ENCODE measurements at places on chromosomes 3 and 15.

- DNase-seq: no peak
Measured at GRCh38 chr3:8652324-8652987, 7.9 kb upstream of the SSUH2 start.

- DNase-seq: no peak
Measured at GRCh38 chr15:47565949-47566348, 151.4 kb upstream of the SEMA6D start.

DNA sequence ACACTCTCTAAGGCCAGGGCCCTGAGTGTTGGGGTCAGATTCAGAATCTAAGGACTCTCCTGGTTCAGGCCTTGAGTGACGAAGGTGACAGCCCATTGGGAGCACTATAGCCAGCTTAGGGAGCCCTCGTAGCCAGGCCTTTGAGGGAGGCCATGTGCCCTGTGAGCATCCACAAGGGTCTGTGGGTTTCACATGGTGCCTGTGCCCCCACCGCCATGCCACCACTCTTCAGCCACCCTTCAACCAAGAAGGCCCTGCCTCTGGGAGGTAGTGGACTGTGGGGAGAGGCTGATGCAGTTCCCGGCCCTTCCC is 37.5 kb downstream of the TSPAN3 start:
- DNase-seq: no peak

DNA sequence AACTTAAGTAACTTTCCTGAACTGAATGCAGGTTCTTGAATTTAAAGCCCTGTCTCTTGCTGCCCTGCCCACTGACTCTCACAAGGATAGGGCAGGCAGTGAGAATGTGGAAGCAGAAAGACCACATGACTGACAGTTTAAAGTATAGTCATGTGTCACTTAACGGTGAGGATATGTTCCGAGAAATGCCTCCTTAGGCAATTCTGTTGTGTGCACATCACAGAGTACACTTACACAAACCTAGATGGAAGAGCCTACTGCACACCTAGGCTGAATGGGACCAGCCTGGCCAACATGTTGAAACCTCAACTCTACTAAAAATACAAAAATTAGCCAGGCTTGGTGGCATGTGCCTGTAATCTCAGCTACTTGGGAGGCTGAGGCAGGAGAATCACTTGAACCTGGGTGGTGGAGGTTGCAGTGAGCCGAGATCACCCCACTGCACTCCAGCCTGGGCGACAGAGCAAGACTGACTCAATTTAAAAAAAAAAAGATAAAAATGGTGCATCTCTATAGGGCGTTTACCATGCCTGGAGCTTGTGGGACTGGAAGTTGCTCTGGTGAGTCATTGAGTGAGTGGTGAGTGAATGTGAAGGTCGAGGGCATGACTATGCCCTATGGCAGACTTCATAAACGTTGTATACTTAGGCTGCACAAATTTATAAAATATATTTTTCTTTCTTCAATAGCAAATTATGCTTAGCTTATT is 18.9 kb upstream of the COPG1 start:
- peak; percentile 52 for DNase-seq

DNA sequence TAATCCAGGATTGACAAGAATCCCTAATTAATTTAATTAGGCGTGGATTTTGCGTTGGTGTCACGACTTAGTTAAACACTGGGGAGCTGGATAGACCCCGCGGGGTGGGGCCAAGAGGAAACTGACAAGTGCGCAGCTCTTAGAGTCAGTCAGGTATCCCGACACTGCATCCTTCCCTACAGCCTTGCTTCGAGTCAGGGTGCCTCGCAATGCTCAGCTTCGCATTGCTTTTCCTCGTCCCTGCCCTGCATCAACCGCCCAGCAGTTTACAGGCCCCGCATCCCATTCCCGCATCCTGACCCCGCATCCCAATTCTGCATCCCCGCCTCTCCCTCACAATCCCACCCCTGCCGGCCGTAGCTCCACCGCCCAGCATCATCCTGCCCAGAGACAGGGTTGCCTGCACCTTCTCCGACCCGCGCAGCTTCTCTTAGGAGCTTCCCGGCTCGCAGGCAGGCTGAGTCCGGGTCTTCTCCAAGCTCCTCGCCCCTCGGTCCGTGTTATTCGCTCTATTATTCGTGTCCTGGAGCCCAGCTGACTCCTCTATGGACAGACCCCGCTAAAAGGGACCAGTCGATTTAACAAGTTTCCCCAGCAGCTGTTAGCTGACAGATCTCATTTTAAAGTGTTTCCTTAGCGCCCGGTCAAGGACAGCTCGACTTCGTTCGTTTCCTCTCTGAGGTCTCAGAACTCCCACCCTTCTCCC is 699 bp upstream of the SHOX2 start:
- no peak for DNase-seq

- no peak for DNase-seq
Measured at GRCh38 chr3:187943677-187944389, 198.6 kb upstream of the BCL6 start.

DNA sequence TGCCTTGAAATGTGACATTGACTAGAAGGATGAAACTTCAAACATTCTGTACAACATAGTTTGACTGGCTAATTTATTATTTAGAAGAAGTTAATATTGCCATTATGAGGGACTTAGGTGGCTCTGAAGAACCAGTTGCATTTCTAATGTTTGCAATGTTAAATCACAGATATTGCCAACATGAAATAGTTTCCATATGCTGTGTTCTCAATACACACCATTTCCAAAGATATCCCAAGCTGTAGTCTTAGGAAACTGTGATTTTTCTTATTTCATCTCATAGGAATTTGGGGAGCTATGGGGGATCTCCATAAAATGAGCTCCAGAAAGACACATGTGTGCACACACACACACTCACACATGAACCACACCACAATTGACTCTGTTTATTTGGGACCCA is 36.3 kb downstream of the ALG1L2 start:
- DNase-seq: no peak

DNA sequence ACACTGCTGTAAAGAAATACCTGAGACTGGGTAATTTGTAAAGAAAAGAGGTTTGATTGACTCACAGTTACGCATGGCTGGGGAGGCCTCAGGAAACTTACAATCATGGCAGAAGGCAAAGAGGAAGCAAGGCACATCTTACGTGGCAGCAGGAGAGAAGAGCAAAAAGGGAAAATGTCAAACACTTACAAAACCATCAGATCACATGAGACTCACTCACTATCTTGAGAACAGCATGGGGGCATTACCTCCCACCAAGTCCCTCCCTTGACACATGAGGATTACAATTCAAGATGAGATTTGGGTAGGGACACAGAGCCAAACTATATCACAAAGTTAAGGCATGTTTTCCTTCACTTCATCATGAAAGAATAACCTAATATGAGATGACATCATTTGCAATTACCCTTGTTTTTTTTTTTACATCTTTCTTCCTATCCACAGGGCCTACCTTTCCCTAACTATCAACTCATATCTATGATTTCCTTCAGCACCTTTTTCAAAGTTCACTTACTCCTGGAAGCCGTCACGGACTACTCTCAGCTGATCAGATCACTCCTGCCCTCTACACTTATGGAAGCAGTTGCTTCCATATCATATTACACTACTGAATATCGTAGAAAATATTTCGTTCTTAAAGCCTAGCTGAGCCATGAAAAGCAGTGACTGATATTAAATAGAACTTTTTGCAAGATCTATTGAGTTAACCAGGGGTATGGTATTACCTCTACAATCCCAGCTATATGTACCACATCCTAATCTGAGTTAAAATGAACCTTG is 25.5 kb upstream of the ATP8B4 start:
- DNase-seq: no peak

DNA sequence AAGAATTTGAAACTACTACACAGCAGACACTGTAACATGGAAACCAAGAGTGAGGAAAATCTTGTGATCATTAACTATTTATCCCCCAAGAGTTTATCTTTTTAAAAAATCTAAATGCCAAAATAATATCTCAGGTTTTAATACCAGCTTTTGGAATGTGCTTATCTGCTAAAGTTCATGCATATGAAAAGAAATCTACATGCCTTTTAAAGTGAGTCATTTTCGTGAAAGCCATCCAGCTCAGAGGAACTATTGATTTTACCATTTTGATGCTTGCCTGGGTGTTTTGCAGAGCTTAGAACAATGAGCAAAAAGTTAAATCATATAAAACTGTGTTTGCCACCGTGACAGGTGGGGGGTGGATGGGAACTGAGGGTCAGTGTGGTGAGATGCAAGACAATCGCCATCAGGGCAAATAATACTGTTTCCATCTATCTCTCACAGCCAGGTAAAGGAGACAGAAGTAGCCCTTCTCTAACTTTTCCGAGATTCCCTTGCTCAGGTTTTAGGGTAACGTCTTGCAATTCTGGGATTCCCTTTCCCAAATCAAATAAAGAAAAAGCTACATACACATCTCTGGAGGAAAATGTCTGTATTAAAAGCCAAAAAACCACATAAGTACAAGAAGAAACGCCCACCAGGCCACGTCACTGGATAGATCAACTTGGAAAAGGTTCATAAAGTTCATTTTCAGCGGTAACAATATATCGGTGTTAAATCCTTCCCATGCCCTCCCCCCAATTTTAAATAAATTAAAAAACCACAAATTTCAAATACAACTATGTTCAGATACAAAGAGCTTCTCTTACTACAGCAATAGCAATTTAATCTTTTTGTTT is 2.0 kb downstream of the TMEM158 start:
- no peak for DNase-seq

GRCh38 chr15:98647026-98647773 is 1.1 kb upstream of the IGF1R start:
- no peak for DNase-seq

DNA sequence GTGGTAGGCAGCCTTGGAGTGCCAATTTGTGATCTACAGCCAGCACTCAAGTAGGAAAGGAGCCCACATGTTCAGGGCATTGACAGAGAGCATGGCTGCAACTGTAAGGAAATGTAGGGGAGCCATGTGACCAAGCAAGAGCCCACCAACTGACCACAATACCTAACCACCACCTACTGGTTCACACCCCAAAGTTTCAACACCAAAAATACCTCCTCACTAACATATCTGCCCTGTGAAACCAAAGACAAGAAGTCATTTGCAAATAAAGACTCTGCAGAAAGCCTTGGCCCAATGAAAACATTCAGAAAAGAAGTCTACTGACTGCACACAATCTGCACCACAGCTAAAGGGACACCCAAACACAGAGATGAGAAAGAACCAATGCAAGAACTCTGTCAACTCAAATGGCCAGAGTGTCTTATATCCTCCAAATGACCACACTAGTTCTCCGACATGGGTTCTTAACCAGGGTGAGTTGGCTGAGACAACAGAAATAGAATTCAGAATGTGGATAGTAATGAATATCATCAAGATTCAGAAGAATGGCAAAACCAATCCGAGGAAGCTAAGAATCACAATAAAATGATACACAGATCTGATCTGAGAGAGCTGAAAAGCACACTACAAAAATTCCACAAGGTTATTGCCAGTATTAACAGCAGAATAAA is 40.6 kb downstream of the SLC9C1 start:
- no peak for DNase-seq

DNA sequence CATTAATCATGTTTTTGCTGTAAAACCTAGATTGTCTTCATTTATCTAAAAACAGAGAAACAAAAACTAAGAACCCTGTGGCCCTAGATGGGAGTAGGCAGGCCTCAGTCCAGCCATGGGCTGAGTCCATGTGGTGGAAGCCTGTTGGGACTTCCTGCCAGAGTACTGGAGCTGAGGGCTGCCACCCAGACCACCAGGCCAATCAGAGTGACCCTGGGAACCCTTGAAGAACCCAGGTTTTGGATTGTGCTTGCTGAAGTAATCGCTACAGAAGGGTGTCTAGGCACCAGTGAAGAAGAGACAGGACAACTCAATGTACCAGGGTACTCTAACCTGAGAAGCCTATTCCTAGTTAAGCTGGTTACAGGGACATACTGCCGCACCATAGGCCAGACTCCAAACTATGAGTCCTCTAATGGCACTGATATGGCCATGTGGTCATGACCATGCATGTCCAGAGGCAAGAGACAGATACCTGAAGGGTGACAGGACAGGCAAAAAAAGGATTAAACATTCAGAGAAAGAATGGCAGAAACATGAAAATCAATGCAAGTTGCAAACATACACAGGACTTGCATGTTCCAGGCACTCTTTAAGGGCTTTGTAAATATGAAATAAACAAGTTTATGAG is 12.9 kb downstream of the CSRNP1 start:
- DNase-seq: no peak

DNA sequence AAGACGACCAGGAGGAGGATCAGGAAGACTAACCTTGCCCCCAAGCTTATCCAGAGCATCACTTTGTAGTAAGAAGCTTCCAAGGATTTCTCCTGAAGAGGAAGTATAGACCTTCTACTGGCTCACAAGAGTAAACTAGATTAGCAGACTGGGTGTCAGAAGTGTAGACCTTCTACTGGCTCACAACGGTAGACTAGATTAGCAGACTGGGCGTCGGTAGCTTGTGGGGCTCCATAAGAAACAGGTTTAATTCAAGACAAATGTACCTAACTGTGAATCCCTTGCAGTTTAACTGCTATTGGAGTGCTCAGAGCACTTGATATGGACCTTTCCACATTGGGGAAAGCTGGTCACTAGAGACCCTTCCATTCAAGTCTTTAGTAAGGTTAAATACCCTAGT is 12.9 kb downstream of the FBXO40 start:
- no peak for DNase-seq

- DNase-seq: peak; percentile 32
Measured at GRCh38 chr3:66393333-66394005, 107.4 kb downstream of the LRIG1 start.

- DNase-seq: no peak
Measured at GRCh38 chr3:194711286-194711685, 25.6 kb downstream of the FAM43A start.

Data from AG09309 (cell line).